ENCODE measurements at places on chromosomes 7 and 10.

DNA sequence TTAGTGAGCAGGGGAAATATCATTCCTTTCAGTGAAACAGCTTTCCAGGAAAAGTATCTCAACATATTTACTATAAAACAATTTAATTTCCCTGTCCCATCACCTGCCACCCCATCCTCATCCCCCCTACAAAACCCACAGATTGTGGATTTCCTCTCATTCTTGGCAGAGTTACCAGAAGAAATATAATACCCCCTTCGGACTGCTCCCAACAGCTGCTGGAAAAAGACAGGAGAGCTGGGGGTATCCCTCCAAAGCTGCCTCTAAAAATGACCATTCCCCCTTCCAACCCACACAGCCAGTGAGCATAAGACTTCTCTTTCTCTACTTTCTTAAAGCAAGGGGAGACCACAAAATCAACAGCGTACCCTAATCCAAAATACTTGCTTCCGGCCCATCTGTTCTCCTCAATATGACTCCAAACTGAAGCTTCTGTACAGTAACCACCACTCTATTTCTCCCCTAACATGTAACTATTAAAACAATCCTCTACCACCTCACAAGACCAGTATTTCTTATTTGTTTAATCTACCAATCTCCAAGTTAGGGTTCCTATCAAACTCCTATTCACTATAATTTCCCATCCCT lies 7.8 kb downstream of the FBXW4 start:
- DNase-seq: no peak

DNA sequence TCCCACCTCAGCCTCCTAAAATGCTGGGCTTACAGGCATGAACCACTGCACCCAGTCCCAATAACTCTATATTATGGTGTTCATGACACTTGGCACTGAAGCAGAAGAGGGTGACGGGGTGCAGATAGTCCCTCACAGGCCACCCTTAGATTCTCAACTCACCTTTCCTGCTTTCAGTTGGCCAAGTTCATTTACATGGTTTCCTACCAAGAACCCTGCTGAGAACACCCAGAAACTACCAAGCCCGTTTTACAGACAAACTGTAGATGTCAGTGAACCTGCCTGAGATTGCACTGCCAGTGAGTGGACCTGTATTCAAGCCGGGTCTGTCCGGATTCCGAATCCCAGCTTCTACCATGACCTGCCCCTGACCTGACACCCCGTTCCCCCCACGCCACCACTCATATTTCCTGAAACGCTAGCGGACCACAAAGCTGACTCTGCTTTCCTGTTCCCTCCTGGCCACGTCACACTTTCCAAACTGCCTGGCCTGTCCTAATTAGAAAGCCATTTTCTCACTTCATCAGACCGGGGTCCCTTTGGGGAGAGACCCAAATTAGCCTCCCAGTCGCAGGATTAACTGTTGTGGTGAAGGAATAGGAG lies 17.3 kb downstream of the GRID2IP start:
- no peak for DNase-seq

DNA sequence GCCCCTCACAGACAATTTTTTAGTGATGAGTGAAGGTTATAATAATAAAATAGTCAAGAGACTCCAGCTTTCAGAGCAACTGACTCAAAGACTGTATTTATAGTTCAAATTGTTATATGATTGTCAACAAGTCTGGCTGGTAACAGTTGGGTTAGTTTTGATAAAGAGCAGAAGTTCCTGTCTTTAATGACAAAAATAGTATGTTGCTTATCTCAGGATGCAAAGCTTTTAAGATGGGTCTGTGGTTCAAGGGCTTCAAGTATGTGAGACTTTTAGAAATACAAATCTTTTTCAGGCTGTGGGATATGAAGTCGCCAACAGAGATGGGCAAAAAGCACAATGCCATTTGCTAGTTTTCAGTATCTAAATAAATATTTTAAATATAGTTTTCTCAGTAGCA lies 118.4 kb downstream of the ABCA13 start:
- DNase-seq: no peak

GRCh38 chr7:155541986-155542675 lies 4.2 kb downstream of the CNPY1 start:
- no peak for DNase-seq

DNA sequence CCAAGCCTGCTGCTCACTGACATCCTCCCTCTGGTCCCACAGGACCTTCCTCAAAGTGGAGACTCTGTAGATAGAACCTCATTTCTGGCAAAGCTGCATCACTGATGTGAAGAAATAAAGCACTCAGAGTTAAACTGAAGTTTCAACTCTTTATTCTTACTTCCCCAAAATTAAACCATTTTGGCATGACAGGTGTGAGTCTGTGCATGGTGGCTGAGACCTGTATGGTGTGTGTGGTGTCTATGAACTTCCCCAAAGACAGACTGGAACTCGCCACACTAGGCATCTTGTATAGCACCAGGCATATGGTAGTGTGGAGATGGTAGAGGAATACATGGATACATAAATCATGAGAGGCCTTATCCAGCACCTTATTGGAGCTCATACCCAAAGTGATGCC lies 6.6 kb upstream of the WDFY4 start:
- no peak for DNase-seq

- peak; percentile 35 for DNase-seq
Measured at GRCh38 chr10:29859521-29860130, 199.8 kb downstream of the JCAD start.

DNA sequence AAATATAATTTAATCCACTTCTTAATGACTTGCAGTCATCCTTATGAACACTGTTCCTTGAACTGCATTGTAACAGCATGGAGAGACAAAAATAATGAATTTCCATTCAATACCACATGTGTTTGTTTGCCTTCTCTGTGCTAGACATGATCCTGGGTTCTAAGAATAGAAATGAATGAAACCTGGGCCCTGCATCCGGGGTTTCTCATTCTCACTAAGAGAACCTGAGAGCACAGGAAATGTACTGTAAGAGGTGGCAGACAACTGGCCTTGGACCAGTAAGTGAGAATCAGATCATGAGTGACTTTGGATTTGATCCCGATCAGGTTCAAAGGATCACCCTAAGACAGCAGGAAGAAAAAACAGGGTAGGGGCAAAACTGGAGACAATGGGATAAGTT lies 37.2 kb upstream of the CUL1 start:
- DNase-seq: no peak

DNA sequence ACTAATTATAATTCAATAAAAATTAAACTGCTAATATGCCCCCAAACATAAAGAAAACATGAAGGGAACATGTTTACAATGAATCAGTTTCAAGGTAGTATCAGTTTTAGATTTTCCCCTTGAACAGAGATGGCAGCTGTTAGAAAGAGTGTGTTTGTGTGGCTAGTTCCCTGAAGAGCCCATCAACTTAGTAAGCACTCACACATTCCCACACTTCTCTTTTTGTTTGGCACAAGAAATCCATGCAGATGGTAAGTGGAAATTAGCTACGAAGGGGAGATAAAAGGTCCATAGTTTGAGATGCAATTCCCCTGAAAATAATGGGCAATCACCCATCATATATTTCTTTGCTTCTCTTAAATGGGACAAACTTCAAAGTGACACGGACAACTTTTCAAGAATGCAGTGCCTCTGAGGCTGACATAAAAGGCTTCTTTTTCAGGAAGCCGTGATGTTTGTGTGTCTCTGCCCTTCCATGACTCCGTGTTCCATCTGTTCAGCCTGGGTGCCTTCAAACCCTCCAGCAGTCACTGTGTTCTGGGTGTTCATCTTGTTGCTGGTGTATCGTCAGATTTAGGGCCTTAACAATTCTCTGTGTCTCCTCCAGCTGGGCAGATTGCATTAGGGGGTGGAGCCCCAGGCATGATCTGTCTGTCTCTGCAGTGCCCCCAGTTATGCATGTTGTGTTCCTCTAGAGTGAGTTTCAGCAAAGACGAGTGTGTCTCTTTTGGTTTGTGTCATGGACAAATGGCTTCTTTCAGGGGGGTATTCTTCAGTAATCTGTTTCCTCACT lies 259.5 kb upstream of the NPY start:
- DNase-seq: peak; percentile 24

GRCh38 chr7:90412458-90413184 lies 9.4 kb downstream of the CLDN12 start:
- no peak for DNase-seq

DNA sequence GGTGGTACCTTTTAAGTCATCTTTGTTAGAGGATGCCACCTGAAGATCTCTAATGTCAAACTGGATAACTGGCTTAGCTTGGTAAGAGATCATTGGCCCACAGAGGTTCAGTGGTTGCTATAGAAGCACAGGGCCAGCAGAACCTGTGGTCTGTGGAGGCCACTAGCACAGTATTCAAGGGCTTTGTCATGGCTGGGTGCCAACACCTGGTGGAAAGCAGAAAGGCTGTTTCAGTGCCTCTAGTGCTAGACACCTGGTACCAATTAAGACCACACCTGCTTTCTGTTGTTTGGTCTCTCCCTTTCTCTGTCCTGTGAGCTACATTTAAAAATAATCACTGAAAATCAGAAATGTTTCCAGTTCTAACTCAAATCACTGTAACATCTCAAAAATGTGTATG lies 10.0 kb upstream of the PCGF5 start:
- DNase-seq: no peak

GRCh38 chr7:69799990-69800389 lies 201.7 kb downstream of the AUTS2 start:
- no peak for DNase-seq

GRCh38 chr10:117477961-117478670 lies 64.4 kb upstream of the EMX2 start:
- DNase-seq: peak; percentile 80

GRCh38 chr7:131953184-131953583 lies 396.8 kb upstream of the PODXL start:
- no peak for DNase-seq

DNA sequence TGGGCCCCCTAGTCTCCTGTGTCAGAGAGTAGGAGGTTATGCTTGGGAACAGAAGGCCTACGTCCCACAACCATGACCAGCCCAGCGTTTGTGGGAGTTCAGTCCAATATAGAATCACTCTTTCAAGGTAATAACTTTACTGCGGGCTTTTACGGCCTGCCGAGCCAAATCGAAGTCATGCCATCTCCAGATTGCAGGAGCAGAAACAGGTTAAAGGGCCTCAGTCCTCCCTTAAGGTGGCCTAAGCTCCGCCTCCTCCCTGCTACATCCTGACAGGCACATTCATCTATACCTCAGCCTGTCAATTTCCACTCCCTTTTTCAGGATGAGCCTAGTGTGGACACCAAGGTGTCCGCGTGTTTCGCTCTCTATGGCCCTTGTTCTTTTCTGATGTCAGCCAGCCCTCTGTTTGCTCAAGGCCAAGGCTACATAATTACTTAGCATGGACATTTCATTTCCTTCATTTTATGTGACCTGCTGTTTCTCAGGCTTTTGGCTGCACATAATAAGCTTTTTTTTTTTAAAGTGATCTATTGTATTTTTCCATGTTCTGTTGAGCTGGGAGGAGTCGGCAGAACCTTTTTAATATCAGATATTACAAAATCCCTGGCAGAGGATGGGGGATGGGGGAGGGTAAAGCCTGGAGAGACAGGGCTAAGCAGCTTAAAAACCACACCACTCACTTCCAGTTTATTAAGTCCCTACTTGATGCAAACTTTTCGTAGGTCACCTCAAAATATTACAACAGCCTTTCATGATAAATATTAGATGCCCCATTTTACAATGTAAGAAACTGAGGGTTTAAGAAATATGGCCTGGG lies 84.6 kb downstream of the CACNB2 start:
- no peak for DNase-seq

DNA sequence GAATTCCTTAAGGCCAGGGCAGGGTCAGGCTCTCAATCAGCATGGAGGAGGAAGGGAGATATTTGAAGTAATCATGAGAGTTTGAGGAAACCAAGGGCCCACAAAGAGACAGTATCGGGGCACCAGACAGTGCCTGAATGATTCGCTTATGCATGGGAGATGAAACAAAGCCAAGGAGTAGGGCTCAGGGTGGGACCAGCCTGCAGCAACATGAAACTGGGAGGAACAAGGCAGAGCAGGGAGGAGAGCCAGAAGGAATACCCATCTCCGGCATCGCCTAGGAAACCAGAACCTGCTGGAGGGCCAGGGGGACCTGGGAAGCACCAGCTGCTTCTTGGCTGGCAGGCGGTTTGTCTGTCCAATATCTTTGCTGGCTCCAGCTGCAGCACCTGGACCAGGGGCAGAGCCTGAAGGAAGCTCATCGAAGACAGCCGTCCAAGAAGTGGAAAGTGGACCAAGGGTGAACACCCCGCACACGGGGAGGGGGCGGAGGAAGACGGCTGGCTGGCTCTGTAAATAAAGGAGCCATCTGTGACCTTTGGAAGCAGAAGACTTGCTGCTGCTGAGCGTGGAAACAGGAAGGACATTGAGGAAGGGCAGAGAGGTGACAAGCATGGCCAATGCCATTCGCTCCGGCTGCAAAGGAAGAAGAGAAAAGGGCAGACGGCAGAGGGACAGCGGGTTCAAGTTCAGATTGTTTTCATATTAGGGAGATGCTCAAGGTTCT lies 34.4 kb upstream of the ECHDC3 start:
- DNase-seq: no peak

- DNase-seq: no peak
Measured at GRCh38 chr7:132840199-132840598, 241.7 kb downstream of the CHCHD3 start.

DNA sequence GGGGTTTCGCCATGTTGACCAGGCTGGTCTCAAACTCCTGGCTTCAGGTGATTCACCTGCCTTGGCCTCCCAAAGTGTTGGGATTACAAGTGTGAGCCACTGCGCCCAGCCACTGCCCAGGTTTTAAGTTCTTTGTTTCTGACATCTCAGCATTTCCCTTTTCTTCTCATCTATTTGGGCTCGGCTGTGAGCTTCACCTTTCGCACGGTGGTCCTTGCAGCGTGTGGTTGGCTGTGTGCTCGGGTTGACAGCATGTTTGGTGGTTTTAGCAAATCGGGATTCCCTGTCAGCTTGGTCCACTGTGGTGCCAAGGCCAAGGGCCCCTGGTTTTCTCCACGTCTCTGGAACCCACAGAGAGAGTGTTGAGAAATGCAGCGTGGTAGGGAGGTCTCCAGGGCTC lies 138.8 kb downstream of the DNAJB6 start:
- DNase-seq: no peak

- peak; percentile 51 for DNase-seq
Measured at GRCh38 chr10:118594392-118595063, 920 bp downstream of the PRLHR start.

GRCh38 chr7:30348083-30348560 lies 63.7 kb downstream of the ZNRF2 start:
- peak; percentile 91 for DNase-seq

DNA sequence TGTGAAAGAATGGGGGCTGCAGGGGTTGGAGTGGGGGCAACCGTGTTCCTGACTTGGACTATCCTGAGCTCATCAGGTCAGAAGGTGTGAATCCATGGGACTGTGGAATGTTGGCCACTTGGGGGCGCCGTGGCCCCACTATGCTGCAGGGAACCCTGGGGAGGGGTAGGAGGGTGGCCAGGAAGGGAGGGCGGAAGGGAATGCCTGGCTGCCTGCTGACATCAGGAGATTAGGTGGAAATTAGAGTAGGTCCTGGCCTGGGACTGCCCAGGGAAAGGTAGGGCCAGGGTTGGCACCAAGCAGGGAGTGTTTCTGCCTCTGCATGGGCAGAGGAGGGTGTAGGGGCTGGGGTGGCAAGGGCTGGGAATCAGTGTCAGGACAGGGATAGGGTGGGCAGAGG lies 65.8 kb upstream of the PRSS58 start:
- DNase-seq: no peak

Measured in fibroblast of skin of scalp (primary cell).